ENCODE measurements at places on chromosomes 7 and 10. TPM values are rescaled to one million over a fixed set of nuclear protein-coding genes. Genes with fewer than 3 reads are reported as not detected.
A peak's percentile ranks its signal among the peaks of the same experiment; 100 is the strongest.

DNA sequence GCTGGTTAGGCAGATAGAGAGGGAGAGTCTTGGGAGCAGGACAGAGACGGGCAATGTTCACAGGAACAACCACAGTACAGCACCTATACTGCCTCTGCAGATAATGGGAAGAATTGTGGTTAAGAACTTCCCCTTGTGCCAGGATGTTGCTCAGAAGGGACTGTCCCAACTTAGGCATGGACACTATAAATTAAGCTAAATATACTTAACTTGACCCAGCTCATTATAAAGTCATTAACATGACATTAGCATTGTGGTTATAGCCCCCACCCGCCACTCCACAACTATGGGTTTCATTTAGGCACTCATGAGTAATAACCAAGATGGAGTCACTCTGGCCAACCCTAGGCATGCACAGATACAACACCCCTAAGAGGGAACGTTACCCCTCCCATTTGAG is 310.9 kb upstream of the NRG3 start:
- no peak for DNase-seq

- DNase-seq, result peak; percentile 43
Observed at GRCh38 chr10:79020605-79021004, 48.2 kb upstream of the ZMIZ1 start.

DNA sequence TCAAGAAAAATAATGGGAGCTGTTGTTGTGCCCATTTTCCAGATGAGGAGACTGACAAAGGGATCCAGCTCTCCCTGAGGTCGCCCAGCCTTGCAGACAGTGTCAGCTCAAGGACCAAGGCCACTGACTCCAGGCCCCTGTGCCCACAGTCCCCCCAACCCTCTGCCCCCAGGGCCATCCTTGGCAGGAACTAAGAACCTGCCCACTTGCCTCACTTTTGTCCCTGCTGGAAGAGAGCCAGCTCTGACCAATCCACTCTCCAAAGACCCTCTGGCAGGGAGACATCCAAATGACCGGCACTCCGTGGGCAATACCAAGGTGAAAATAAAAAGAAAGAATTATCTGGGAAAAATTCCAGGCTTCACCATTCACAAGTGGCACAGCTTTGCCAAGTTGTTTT is 101.3 kb downstream of the TCERG1L start:
- DNase-seq, result peak; percentile 66

DNA sequence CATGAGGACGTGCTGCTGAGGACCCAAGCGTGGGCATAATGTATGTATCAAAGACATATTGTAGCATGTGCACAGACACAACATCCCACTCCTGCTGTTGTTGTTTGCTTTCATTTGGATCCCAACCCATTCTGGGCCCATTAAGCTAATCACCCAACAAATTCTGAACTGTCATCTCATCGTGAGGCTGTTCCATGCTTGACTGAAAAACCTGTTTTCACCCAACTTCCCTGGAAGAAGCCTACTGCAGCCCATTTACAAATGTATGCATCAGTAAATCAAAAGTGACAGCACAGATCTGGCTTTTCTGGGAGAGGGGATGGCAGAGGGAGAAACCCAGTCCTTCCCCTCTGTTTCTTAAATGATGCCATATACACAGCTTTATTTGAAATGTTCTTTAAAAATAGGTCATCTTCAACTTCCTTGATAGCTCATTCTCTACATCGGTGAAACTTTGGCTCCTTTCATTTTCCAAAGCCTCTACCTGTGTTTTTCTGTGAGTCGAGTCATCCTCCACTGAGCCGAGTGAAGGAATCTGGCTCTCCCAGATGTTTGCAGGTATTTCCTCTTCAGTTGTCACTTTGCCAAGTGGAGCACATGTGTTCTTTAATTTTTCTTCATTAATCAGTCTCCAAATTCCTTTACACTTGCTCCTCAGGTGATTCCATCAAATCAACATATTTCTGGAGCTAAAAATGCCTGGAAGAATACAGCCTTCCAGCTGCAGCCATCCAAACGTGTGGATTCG is 151.8 kb downstream of the CHN2 start:
- DNase-seq, result no peak

GRCh38 chr7:32500922-32501341 is 5.6 kb downstream of the AVL9 start:
- no peak for DNase-seq

- DNase-seq, result no peak
Observed at GRCh38 chr10:71299071-71299785, 19.8 kb upstream of the SLC29A3 start.

DNA sequence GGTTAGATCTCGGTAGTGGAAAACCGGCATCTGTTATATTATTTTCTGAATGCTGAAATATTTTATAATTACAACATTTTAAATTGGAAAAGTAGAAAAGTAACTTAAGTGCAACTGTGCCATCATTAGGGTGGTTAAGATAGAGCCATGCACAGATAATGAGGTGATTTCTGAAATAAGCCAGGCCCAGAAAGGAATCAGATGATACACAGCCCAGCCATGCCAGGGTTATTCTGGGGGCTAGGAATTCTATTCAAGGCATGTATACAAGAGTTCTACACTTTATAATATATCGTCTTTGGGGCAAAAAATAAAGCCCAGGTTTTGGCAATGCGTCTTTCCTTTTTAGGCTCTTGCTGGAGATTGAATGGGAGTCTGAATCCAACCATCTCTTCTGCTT is 128.7 kb downstream of the ITGB8 start:
- no peak for DNase-seq

DNA sequence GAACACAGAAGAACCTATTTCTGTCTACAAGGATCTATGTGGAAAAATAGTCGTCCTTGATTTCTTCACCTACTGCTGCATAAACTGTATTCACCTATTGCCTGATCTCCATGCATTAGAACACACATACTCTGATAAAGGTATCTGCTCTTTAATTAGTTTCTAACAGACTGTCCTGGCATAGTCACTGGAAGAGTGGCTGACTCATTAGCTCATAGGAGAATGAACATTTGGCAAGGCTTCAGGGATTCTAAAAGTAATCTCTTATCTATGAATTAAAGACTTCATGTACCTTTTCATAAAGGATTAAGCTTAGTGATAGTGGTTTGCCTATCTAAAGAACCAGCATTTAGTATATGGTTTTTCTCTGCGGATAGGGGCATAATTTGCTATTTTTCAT is 4.1 kb downstream of the NHLRC2 start:
- no peak for DNase-seq

CALHM1 gene
- total RNA-seq, result not detected

CPA2 gene
- not detected for total RNA-seq

WDFY4 gene
- 1.5 TPM for total RNA-seq

MYL10 gene
- not detected for total RNA-seq

ZNF107 gene
- 1.9 TPM for total RNA-seq

SLC18A2 gene
- 0.24 TPM for total RNA-seq
